Fibroblast of mammary gland (primary cell): ENCODE measurements at places on chromosomes 7 and 10.

- no peak for DNase-seq
Measured at GRCh38 chr7:7256731-7257274, 74.5 kb downstream of the C1GALT1 start.

- DNase-seq: no peak
Measured at GRCh38 chr7:31228957-31229356, 111.6 kb downstream of the NEUROD6 start.

- no peak for DNase-seq
Measured at GRCh38 chr10:93073539-93074146, at the start of gene CYP26A1. TSS of gene CYP26A1 (plus strand) at chr10:93073893. CDS start at chr10:93073935, 42 bp downstream.

DNA sequence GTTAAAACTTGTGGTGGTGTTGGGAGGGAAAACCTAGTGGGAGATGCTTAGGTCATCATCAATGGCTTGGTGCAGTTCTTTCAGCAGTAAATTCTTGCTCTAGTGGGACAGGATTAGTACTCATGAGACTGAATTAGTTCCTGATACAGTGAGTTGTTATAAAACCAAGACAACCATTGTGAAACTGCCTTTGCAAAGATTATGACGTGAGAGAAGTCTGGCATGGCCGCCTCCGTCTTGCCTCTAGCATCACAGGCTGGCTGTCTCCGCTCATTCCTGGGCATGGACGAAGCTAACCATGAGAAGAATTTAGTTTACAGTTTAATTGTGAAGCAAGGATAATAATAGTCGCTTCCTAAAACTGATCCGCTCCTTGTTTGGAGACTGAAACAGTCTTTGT, 186.4 kb downstream of the KIF20B start:
- DNase-seq: peak; percentile 18

GRCh38 chr10:71718165-71718698, 1.3 kb downstream of the C10orf105 start:
- DNase-seq: no peak

- DNase-seq: no peak
Measured at GRCh38 chr7:95394370-95394769, 1.8 kb downstream of the PON3 start.

DNA sequence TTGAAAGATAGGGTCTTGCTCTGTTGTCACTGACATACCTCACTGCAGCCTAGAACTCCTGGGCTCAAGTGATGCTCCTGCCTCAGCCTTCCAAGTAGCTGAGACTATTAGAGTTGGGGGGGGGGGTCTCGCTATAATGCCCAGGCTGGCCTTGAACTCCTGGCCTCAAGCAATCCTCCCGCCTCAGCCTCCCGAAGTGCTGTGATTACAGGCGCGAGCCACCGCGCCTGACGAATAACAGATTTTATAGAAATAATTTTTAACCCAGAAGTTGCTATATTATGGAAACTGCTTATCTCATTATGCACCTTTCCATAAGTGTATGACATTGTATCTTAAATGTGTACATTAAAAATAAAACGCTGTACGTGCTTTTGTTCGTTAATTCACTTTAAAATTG, 846 bp downstream of the ANKRD26 start:
- DNase-seq: peak; percentile 0

- DNase-seq: no peak
Measured at GRCh38 chr7:38492010-38492409, 139.2 kb downstream of the AMPH start.

GRCh38 chr7:96182424-96183158, 139.3 kb downstream of the SLC25A13 start:
- DNase-seq: no peak

GRCh38 chr10:52740913-52741675, 31.5 kb downstream of the MBL2 start:
- DNase-seq: peak; percentile 23

- DNase-seq: no peak
Measured at GRCh38 chr7:81780914-81781693, 11.3 kb upstream of the HGF start.

GRCh38 chr10:133608855-133609254, 17.7 kb downstream of the FRG2B start:
- peak; percentile 23 for DNase-seq

- DNase-seq: peak; percentile 90
Measured at GRCh38 chr7:25857376-25858067, 294.5 kb upstream of the NFE2L3 start.

DNA sequence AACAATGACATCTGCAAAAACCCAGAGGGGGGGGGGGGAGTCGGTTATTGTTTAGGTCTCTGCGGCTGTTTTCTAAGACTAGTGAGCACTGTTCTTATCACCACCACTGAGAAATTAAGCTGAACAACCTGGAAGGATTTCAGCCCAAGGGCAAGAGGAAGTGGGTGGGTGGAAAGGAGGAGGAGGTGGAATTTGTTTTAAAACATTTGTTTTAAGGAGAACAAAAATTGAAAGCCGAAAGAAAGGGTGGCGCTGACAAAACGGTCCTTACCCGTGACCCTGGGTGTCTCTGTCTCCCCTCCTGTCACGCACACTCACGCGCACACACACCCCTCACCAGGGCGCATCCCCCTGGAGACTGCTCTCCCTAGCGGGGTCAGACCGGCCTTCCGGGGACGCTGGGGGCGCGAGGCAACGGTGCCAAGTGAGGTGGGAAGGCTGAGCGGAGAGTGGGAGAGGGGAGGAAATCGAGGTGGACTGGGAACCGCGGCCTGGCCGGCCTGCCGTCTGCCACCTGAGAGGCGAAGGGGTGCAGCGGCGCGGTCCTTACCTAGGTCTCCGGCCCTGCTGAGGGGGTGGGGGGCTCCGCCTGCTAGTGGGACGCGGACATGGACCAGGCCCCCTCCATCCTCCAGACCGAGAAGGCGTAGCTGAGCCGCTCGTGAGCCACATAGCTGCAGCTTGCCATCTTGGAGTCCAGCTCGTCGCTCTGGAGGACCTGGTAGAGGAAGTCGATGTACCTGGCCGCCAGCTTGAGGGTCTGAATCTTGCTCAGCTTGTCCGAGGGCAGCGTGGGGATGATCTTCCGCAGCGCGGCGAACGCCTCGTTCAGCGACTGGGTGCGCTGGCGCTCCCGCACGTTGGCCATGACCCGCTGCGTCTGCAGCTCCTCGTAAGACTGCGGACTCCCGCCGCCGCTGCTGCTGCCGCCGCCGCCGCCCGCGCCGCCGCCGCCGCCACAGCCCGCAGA, 1.0 kb downstream of the TWIST1 start:
- peak; percentile 48 for DNase-seq

GRCh38 chr7:151808400-151809145, 68.3 kb downstream of the PRKAG2 start:
- DNase-seq: no peak

DNA sequence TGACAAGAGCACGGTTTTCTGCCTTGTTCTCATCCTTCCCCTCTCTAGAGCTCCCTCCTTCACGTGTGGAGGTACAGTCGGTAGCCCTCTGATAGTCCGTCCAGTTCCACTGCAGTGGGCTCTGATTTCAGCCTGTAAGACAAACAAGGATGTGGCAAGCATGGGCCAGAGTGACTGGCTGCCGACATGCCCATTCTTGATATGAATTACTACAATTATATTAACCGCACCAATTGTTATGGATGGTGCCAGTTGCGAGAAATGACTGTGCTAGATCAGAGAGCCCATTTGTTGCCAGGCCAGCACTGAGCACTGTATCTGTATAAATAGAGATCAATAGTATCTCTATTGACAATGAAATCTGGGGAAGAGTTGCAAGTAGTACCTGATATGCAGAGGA, 146.6 kb downstream of the CHN2 start:
- no peak for DNase-seq

DNA sequence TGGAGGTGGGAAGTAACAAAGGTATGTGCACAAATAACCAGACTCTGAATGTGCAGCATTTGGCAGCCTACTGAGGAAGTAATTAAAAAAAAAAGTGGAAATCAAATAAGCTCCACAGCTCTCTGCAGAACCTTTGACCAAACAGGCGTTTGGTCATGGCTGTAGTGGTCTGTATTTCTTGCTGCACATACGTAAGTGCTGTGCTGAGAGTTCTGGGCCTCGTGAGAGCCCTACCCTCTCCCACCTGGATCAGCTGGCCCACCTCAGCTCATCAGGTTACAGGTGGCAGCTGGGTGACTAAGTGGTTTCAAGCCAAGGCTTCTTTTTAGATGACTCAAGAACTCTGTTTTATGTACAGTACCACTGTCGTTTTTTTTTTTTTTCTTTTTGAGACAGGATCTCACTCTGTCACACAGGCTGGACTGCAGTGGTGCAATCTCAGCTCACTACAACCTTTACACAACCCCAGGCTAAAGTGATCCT, 178.2 kb upstream of the KLF6 start:
- no peak for DNase-seq
